Stimulated activated CD4-positive, alpha-beta T cell treated with anti-CD3 and anti-CD28 coated beads, Interleukin-1b, Interleukin-23, amount 100 ng/mL, for 1 hour (primary cell): ENCODE measurements at places on chromosomes 2 and 18.

- DNase-seq = no peak
Observed at GRCh38 chr2:79640001-79640400, 127.2 kb downstream of the CTNNA2 start.

DNA sequence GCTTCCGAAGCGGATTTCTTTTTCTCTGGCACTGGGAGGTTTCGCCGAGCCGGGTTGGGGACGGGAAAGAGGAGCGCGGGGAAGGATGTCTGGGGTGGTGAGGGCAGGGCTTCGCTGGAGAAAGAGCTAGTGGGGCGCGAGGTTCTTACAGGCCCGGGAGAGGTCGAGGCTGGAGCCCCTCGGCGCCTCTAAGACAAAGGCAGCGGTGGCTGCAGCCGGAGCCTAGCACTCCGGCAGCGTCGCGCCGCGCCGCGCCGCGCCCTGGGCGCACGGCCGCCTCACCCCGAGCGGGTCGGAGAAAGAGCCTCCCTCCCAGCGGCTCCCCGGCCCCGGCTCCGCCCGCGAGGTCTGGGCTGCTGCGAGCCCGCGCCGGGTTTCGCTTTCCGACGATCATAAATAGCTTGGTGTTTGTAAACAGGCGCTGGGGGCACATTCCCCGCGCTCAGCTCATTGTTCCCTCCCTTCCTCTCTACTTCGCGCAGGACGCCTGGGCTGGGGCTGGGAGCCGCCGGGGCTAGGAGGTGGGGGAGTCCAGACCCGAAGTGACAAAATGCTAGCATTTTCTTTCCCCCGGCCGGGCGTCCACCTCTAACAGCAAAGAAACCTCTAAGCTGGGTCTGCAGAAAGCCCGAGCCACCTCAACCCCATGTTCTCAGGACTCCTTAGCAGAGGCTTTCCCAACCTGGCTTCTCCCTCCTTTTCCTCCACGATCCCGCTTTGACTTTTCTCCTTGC lies 813 bp upstream of the MEIS1 start:
- DNase-seq = no peak

DNA sequence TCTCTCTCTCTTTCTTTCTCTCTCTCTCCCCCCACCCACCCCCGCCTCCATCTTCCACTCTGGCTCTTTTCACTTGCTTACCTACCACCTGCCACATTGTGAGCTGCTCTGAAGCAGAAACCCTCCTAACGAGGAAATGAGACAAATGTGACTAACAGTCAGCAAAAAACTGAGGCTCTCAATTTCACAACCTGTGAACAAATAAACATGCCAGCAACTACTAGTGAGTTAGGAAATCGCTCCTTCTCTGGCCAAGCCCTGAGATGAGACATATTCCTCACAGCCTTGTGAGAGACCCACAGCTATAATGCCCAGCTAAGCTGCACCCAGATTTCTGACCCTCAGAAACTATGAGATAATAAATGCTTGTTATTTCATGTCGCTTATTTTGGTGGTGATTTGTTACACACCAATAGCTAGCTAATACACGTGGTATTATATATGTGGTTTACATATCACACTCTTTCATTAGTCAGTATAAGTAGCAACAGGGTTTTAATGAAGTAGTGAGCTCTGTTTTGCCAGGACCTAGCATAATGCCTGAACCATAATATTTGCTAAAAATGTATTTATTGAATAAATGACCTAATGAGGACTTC lies 8.4 kb upstream of the ZNF521 start:
- DNase-seq = no peak

DNA sequence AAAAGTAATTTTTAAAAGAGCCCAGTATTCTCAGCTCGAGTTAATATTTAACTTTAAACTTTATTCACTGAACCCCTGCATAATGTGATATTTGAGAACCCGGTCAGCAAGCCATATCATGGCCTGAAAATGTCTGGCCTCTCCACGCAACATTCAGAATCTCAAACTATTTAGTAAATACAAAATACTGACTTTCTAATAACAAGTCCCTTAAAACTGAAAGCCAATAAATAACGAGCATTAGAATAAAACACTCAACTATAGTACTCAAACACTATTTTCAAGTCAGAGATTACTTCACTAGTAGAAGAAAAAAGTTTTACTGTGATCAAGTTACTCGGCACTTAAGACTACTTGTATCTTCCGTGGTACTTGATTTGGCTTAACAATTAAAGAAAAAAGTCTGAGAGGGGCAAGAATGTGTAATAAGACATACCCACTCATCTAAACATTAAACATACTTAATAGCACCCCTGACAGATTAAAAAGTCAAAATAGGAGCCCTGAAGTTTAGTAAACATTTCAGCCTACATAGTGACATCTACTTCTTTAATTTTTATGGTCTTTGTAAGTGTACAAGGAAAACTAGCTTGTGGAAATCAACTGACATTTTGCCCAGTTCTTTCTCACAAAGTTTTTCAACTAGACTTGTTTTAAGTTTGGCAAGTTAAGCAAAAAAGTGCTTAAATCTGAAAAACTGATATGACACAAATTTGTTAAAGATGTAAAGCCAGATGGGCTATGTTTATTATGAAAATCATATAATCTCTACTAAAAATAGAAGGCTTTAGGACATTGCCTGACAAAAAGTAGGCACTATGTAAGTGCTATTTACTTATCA lies 38.2 kb downstream of the RTN4 start:
- DNase-seq = no peak

DNA sequence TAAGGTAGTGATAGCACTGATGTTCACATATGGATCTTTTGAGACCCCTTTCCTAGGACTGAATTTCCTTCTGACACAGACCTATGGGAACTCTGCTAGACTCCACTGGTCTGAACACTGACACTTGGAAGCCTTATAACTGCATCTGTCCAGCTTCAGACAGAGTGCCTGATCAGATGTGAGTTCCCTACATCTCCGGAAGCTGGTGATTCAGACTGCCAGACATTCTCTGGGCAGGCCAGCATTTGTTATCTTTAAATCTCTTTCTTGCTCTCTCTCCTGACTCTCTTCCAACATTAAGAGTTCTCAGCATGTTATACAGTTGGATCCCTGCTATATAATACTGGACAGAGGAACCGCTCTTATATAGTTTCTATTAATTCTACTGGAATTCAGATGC lies 408.5 kb downstream of the ZEB2 start:
- DNase-seq = no peak

- no peak for DNase-seq
Observed at GRCh38 chr2:168256448-168256847, 9.1 kb upstream of the STK39 start.

DNA sequence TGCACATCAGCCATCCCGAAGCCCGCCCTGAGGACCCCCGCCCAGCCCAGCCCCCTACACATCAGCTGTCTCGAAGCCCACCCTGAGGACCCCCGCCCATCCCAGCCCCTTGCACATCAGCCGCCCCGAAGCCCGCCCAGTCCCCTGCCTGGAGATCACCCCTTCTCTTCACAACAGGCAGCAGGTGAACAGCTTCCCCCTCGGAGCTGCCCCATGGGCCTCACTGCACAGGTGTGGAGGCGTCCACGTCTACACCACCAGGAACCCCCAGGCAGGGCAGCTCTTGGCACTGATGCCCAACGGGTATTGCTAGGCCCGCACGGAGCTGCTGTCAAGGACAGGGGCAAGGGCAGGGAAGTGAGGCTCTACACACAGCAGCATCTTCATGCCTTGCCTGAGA lies 137.6 kb downstream of the HDAC4 start:
- no peak for DNase-seq

- DNase-seq = no peak
Observed at GRCh38 chr2:66576561-66577320, 141.8 kb downstream of the MEIS1 start.

- no peak for DNase-seq
Observed at GRCh38 chr2:239727182-239727775, 297.9 kb downstream of the NDUFA10 start.

GRCh38 chr18:60739212-60739611 lies 366.6 kb upstream of the MC4R start:
- no peak for DNase-seq

- DNase-seq = no peak
Observed at GRCh38 chr2:1459727-1460126, 46.5 kb downstream of the TPO start.

- DNase-seq = no peak
Observed at GRCh38 chr18:46335534-46336101, 231.4 kb downstream of the HAUS1 start.

DNA sequence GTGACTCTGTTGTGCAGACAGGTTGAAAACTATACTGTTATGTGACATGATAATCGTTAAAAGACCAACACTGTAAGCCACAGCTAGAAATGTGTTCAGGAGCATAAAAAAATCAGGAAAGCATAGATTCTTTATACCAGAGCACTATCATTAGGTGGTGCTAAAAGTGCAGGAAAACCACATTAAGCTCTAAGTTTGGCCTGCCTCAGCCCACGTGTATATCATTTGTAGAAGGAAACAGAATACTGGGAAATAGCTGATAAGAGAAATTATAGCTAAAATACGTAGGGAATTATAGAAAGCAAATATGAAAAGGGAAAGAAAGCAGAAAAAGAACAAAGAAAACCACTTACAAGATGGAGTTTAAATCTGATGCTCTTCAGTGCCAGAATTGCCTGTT lies 26.5 kb upstream of the C2orf74 start:
- DNase-seq = no peak

GRCh38 chr18:38642711-38643110 lies 1077.1 kb upstream of the CELF4 start:
- no peak for DNase-seq

GRCh38 chr2:199315299-199316179 lies 142.2 kb downstream of the SATB2 start:
- no peak for DNase-seq

- no peak for DNase-seq
Observed at GRCh38 chr2:25362434-25363145, 20.9 kb upstream of the DNMT3A start.
